ENCODE measurements at places on chromosomes 7 and 10.

- no peak for DNase-seq
Observed at GRCh38 chr7:74299401-74299800, 10.2 kb downstream of the CLIP2 start.

GRCh38 chr7:12531784-12532183 is 38.7 kb upstream of the SCIN start:
- no peak for DNase-seq

DNA sequence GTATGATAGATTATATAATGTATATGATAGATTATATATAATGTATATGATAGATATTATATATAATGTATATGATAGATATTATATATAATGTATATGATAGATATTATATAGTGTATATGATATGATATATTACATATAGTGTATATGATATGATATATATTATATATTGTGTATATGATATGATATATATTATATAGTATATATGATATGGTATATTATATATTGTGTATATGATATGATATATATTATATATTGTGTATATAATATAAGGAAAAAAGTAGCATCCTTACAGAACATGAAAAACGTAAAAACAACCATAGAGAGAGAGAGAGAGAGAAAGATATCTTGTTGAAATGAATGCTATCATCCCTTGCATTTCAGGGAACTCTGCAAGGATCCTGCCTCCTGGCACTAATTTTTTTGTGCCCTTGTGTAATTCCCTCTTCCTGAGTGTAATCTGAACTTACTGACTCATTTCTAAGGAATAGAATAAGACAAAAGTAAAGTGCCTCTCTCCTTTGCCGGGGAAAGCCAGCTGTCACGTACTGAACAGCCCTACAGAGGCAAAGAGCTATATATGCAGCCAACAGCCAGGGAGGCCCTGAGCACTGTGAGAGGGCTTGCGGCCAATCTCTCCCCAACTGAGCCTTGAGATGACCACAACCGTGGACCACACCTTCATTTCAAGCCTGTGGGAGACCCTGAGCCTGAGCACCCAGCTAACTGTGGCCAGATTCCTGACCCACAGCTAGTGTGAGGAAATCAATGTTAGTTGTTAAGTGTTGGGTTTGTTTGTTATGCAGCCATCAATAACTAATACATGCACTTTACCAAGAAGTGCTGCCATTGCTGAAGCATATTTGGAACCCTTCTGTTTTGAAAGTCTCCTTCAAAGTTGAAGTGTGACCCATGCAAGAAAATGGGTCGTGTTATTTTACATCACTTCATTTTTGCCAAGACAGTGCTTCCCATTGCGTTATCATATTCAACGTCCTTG is 61.1 kb upstream of the EZH2 start:
- no peak for DNase-seq

DNA sequence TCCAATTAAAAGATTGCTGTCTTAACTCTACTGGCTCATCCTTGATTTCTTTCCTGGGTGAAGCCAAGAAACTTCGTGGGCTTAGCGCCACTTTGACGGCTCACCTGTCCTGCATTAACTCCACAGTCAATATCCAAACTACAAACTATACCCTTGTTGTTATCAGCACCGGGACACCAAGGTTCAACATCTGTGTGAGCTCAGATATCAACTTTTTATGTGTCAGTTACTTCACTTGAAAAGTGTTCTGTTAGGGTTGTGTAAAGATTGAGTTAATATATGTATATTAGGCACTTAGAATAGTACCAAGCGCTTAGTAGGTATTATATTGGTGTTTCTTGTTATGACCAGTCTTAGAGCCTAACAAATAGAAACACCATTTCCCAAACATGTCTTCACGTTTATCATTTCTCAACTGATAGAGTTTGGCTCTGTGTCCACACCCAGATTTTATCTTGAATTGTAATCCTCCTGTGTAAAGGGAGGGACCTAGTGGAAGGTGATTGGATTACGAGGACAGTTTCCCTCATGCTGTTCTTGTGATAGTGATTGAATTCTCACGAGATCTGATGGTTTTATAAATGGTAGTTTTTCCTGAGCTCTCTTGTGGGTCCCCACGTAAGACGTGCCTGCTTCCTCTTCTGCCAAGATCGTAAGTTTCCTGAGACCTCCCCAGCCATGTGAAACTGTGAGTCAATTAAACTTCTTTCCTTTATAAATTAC is 19.0 kb upstream of the ST8SIA6 start:
- DNase-seq = no peak

DNA sequence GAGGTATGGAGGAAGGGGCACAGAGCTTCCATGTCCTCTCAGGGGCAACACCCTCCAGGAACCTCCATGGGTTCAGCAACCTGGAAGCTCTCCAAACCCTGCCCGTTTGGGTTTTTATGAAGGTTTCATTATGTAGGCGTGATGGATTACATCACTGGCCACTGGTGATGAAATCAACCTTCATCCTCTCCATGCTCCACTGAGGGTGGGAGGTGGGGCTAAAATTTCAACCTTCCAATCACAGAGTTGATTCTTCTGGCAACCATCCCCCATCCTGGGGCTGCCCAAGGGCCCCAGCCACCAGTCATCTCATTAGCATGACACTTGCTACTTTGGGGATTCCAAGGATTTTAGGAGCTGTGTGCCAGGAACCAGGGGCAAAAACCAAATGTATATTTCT is 90.1 kb downstream of the TEX36 start:
- DNase-seq = no peak

GRCh38 chr7:82617156-82617555 is 173.6 kb upstream of the CACNA2D1 start:
- DNase-seq = no peak

GRCh38 chr10:52897162-52897561 is 124.6 kb upstream of the MBL2 start:
- DNase-seq = no peak

- DNase-seq = no peak
Observed at GRCh38 chr10:100043796-100044195, 34.0 kb upstream of the DNMBP start.

GRCh38 chr10:72260239-72260975 is 13.3 kb upstream of the DDIT4 start:
- DNase-seq = no peak

GRCh38 chr10:3803927-3804741 is 19.1 kb upstream of the KLF6 start:
- DNase-seq = no peak

DNA sequence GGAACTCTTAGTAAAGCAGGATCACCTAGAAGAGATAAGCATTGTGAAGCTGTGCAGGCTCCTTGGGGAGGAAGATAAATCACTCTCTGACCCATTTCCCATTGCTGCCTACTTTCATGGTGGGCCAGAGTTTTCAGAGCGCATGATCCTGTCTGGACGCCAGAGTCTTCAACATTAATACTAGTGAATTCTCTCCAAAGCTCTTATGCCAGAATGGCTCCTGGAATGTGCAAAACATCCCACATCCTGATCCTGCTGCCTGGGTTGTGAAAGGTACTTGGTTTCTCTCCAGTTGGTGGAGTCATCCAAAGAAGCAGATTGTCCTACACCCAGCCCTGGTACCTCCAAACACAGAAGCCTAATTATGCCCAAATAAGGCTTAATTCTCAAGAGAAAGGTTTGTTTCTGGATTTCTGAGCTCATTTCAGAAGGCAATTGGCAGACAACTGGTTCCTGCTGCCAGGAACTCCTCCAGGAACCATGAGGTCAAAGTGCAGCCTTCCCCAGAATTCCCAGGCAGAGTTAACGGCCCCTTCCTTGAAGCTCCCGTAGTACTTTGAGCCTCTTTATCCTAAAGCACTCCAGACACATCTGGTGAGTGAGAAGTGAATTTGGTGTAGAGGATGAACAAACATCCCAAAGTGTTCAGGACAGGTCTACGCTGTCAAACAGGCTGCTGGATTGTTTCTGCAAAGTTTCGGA is 495.2 kb downstream of the PLXNA4 start:
- DNase-seq = no peak

DNA sequence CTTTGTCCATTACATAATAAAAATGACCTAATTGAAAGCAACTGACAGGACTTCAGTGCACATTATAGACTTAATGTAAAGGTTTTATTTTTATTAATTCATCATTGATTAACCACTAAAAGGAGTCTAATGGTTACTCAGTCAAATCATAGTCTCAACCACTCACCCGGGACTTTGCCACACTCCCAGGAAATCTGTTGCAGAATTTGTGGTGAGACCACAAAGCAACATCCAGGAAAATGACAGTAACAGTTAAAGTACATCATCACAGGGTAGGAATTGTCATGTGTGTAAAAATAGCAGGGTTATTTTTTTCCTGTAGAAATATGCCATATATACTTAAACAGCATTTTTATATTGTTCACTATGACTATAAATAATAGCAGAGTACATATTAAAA is 6.3 kb upstream of the HGF start:
- no peak for DNase-seq

DNA sequence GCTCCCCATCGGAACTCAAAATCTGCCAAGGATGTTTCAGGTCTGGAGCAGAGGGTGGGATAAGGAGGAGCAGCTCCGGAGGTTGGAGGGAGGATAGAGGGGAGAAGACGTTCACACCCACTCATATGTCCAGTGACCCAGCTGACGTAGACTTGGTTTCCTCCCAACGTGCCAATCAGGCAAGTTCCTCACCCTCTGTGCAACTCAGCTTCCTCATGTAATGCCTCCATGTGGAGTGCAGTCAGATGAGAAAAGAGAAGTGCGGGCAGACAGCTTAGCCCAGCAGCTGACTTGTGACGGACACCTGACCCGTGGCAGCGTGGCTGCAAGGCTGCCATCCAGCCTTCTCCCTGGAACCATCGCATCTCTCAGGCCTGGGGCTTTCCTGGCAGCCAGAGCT is 86.8 kb downstream of the NPTX2 start:
- DNase-seq = no peak

GRCh38 chr10:9615189-9615588 is 1402.5 kb upstream of the CELF2 start:
- no peak for DNase-seq

DNA sequence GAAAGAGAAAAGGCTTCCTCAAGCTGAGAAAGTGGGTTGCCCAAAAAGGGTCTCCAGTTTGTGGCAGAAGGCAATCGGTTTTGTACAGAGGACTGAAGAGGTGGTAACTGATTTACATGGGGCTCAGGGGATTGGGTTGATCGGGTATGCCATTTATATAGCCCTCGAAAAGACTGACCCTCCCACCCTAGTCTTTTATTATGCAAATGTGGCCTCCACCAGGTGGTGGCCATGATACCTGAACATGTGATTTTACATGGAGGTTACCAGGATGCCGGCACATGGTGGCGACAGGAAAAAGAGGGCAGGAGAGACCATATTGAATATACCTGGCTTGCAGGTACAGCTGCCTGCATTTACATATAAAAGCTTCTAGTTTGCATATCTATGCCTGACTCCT is 36.7 kb downstream of the ATE1 start:
- no peak for DNase-seq

- no peak for DNase-seq
Observed at GRCh38 chr7:111528331-111528730, 34.0 kb downstream of the IMMP2L start.

DNA sequence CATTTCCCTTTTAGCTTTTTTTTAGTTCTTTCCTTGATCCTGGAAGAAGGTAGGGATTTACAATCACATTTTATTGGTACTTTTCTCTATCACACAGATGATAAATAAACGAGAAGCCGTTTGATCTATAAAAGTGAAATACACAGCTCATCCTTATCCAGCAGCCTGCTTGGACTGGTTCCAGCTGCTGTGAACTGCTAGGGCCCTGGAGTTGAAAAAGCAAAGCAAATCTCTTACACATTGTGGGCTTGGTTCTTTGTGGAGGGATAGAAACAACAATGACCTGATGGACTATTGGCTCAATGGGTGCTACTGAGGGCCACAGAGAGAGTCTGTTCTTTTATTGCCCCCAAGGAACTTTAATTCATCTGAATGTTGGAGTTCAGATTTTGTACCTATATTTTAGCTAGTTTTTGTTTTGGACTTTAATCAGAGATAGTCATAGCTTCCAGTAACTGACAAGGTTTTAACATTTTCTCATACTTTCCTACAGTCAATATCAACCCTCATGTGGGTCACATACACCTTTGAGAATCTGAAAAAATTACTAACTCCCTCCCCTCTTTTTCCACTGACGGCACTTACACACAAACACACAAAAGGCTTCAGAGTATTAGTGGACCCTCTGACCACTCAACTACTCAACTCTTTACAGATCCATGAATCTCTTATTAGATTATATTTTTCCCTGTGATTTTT is 91.6 kb upstream of the CCDC6 start:
- DNase-seq = no peak

GRCh38 chr7:150919160-150919559 is 59.0 kb downstream of the KCNH2 start:
- no peak for DNase-seq

GRCh38 chr7:3106361-3106826 is 62.7 kb upstream of the CARD11 start:
- no peak for DNase-seq

- no peak for DNase-seq
Observed at GRCh38 chr10:306007-306674, 170.9 kb downstream of the ZMYND11 start.

GRCh38 chr7:32279500-32279899 is 209.3 kb upstream of the PDE1C start:
- DNase-seq = no peak

GRCh38 chr10:1766049-1766448 is 28.7 kb upstream of the ADARB2 start:
- DNase-seq = no peak

DNA sequence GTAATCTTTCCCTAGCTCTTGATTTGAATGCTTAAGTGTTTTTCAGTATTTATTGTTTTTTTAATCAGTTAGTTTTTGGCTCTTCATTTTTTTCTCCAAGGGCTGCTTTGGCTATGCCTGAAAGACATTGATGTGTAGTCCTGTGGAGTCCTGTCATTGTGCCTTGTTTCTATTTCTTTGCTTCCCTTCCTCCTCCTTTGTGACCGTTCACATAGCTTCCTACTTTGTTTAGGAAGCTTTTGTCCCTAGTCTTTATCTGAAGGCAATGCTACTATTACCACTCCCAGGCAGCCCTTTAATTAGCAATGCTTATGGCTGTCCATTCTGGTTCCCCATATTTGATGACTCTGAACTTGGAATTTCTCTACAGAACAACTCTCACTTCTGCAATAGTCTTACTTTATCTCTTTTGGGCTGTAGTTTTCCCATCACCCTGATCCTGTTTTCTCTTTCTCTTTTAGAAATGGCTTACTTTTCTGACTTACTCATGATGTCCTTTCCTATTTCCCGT is 39.9 kb downstream of the ADCYAP1R1 start:
- no peak for DNase-seq

Measured in HS-27A (cell line).